ENCODE measurements at places on chromosomes 3 and 15.

DNA sequence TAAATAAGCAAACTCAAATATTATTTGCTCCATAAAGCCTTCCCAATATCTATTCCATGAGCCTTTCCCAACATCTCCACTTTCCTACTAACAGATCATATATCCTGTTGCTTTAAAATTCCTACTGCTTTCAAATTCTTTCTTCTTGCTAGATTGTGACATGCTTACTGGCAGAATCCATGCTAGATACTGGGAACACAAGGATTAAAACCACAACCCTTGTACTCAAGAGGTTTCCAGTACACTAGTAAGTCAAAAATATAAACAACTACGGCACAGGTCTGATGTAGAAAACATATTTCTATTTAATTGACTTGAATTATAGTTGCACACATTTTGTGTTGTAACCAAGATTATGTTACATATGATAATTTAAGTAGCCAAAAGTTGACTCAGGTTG lies 275.0 kb downstream of the ZBTB20 start:
- no peak for DNase-seq

DNA sequence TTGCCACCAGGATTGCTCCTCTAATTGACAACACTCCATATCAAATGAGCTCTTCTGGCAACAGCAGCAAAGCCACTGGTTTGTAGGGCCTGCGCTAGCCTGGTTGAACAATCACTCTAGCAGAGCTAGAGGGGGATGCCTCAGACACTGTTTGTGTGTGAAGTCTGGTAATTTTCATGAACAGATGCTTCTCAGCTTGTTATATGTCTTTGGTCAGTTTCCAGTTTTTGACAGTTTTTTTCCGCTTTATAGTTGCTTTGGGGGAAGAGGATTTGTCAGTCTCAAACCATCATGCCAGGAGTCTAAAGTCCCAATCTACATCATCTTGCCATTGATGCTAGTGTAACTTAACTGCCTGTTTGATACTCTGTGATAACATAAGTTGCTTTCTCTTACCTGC lies 136.0 kb downstream of the HCN4 start:
- no peak for DNase-seq

DNA sequence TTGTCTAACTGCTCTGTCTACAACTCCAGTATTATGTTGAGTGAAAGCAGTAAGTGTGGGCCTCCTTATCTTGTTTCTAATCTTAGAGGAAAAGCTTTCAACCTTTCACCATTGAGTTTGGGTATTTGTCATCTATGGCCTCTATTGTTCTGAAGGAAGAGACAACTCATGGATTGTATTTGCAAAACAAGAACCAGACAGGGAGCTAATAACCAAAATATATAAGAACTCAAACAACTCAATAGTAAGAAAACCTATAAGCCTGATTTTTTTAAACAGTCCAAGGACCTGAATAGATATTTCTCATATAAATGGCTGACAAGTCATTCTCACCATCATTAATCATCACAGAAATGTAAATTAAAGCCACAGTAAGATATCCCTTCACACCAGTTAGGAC lies 113.0 kb downstream of the TAFA4 start:
- no peak for DNase-seq

GRCh38 chr3:172709774-172710663 lies 848 bp downstream of the NCEH1 start:
- peak; percentile 69 for DNase-seq

DNA sequence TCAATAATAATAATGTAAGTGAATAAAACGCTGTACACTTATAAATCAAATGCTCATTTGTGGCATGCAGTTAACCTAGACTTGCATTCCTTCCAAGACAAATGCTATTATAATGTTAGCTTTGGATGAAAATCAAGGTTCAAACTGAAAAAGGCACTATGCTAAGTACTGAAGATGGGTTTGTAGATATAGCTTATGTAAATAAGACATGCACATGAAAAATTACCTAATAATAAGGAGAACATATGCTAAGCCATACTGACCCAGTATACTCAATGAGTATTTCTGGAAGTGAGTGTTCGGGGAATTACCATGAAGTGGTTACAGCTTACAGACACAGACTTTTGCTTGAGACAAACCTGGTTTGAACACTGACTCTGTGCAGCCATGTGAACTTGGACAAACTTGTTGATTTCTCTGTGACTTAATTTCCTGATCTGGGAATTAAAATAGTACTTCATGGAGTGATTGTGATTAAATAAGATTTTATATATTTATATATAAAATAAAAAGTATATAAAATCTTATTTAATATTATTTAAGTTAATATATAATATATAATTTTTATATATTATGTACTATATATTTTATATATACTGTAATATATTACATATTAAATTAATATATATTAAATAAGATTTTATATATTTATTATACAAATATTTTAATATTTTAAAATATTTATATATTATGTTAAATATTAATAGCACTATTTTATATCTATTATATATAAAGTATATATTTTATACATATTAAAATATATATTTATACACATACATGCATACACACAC lies 159.2 kb downstream of the ZPLD1 start:
- no peak for DNase-seq

GRCh38 chr15:92462424-92463125 lies 68.9 kb downstream of the ST8SIA2 start:
- DNase-seq = no peak

- DNase-seq = no peak
Measured at GRCh38 chr3:134367869-134368750, 6.1 kb downstream of the AMOTL2 start.

GRCh38 chr3:46922871-46923558 lies 45.5 kb downstream of the PTH1R start:
- DNase-seq = no peak

DNA sequence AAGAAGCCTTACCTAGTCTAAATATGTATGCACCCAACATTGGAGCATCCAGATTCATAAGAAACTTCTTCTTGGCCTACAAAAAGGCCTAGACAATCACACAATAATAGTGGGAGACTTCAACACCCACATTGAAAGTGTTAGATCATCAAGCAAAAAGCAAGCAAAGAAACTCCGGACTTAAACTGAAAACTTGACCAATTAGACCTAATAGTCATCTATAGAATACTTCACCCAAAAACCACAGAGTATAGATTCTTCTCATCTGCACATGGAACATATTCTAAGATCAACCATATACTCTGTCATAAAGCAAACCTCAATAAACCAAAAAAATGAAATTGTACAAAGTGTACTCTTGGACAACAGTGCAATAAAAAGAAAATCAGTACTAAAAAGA lies 22.3 kb upstream of the OR5K4 start:
- no peak for DNase-seq

Measured in RKO (cell line).